ENCODE measurements at places on chromosomes 1 and 21.

GRCh38 chr1:9737057-9737456 lies 85.5 kb downstream of the PIK3CD start:
- DNase-seq, result no peak

- DNase-seq, result no peak
These were observed 71.4 kb downstream of the CC2D1B start for GRCh38 chr1:52294580-52294979.

GRCh38 chr1:43979528-43980254 lies 681 bp downstream of the B4GALT2 start:
- DNase-seq, result peak; percentile 26

DNA sequence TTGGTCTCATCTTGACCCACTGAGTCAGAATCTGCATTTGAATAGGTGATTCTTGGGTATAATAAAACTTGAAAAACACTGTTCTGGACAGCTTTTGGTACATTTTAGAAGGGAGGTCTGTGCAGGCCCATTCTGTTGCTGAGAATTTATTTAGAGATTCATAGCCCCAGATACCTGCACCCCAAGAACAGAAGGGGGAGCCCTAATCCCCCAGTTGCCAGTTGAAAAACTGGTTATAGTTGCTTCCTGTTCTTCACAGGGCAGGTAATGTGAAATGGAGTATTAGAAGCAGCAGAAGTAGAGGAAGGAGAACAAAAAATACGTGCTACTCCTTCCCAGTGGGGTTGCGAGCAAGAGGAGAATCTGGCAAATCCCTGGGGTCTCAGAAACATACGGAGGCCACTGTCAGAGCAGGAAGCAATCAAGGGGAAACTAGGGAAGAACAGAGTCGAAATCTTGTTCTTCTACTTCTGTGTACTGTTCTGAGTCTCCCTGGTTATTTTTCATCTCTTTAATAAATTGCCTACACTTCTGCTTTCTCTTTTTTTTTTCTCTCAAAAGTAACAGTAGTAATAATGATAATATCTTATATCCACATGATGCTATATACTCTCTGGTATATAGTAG lies 4.6 kb upstream of the CLCA2 start:
- peak; percentile 62 for DNase-seq

- no peak for DNase-seq
These were observed 34.7 kb downstream of the ZBTB17 start for GRCh38 chr1:15941044-15941840.

DNA sequence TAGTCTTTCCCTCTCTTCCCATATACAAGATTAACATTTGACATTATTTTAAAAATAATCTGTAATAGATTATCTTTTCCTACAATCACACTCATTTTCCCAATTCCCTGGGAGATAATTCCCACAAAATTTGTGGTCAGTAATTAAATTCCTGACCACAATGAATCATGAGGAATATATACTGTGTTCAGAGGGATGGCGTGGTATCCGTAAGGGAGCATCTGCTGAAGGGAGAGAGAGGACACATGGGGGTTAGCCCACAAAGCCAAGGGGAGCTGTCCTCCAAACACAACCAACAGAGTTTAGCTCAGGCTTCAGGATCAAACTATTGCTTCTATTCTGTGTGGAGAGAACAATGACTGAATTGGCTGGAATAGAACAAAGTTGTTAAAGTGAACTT lies 57.1 kb upstream of the PPP2R5A start:
- DNase-seq, result no peak

DNA sequence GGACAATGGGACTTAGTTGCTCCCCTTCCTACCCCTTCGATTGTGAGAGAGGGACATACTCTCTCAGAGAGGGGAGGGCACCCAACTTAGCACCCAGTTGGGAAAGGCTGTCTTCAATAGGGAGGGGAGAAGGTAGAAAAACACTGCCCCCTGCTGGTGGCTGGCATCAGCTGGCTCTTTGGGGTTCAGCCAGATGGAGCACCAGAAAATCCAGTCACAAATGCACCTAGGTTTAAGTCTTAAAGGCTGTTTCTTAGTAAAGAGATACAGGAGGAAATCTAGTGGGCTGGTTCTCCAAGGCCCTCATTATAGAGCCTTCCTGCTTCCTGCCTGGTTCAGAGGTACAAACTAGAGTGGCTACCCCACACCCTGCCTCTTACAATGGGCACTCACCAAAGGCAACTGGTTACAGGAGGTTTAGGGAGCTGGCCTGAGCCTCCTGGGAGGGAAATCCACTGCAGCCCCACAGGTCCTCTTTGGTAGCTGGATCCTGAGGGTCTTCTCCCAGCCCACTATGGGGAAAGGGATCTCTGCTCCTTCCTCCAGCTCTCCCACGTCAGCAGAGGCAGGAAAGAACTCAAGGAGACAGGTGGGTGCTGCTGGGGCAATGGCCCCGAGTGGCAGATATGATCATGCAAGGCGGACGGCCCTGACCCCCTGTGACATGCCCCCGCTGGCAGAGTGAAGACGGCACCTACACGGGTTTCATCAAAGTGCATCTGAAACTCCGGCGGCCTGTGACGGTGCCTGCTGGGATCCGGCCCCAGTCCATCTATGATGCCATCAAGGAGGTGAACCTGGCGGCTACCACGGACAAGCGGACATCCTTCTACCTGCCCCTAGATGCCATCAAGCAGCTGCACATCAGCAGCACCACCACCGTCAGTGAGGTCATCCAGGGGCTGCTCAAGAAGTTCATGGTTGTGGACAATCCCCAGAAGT lies 28.3 kb downstream of the EIF2D start:
- DNase-seq, result peak; percentile 88

DNA sequence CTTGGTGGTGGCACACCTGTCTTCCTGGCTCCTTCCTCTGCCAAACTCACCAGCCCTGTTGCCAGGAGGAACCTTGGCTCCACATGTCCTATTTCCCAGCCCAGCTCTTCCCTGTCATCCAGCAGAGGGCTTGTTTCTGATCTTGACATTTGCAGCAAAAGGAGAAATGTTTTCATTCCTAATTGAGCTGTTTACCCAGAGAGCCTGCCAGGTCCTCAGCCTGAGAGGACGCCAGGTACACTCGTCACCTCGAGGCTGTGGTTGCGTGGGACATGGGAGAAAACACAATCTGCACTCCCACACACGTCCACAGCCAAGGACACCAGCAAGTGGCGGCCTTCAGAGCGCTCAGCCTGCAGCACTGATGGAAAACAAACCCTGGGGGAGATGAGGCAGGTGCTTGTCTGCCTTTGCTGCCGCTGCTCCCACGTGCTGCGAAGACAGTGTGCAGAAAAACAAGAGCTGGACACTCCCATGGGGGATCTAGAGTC lies 132.8 kb upstream of the CD34 start:
- DNase-seq, result no peak

- no peak for DNase-seq
These were observed 1.2 kb upstream of the KRTAP23-1 start for GRCh38 chr21:30349572-30349971.

DNA sequence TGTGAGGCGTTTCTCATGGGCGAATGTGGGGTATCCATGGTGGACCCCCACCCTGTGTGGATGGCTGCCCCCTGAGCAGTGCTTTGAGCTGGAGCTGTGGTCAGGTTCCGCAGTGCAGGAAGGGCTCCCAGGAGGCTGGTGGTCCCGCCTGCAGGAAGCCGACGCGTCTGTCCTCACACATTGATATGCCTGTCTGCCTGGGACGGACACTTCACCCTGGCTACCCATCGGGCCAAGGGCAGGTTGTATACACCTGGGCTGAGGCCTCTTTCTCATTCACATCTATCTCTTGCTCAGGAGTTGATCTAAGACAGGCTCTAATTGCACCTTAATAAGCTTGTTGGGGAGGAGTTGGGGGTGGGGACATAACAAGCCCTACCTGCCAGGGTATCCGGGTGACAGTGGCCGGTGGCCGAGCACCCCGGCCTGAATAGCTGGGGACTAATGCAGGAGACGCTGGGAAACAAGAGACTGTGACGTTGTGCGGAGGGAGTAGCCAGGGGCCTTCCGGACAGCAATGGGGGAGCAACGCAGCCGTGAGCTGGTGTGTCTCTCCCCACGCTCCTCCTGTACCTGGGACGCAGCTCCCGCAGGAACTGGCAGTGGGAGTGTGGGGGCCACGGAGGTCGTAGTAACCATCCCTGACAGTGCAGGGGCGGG lies 21.7 kb downstream of the PDXK start:
- no peak for DNase-seq

DNA sequence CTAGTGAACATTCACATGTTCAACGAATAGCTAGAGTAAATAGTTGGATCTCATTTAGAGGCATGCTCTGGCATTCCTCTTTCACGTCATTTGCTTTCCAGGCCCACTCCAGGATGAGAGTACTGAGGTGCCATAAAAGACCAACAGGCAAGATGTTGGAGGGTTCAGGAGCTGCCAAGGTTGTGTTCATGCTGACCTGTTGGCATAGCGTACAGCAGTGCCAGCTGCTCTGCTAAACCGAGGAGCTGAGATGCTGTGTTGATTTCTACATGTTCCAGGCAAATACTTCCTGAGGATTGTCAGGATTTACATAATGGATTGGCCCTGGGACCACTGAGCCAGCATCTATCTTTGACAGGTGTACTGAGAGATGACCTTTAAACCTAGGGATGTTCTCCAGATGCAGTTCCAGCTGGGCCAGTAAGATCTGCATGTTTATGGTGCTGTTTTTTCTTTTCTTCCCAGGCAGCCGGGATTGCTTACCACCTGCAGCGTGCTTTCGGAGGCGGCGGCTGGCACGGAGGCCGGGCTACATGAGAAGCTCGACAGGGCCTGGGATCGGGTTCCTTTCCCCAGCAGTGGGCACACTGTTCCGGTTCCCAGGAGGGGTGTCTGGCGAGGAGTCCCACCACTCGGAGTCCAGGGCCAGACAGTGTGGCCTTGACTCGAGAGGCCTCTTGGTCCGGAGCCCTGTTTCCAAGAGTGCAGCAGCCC lies 66.9 kb downstream of the DISC1 start:
- DNase-seq, result no peak

- DNase-seq, result no peak
These were observed 924 bp upstream of the CAMSAP2 start for GRCh38 chr1:200737647-200738291.

GRCh38 chr1:245486775-245487470 lies 332.1 kb downstream of the KIF26B start:
- no peak for DNase-seq

DNA sequence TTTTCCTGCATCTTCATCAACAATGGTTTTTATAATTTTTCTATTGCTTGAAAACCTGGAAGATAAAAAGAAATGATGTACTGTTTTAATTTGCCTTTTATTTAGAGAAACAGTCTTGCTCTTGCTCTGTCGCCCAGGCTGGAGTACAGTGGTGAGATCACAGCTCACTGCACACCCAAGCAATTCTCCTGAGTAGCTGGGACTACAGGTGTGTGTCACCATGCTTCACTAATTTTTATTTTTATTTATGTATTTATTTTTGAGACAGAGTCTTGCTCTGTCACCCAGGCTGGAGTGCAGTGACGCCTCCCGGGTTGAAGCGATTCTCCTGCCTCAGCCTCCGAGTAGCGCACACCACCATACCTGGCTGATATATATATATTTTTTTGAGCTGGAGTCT lies 43.0 kb upstream of the RPL11 start:
- no peak for DNase-seq

DNA sequence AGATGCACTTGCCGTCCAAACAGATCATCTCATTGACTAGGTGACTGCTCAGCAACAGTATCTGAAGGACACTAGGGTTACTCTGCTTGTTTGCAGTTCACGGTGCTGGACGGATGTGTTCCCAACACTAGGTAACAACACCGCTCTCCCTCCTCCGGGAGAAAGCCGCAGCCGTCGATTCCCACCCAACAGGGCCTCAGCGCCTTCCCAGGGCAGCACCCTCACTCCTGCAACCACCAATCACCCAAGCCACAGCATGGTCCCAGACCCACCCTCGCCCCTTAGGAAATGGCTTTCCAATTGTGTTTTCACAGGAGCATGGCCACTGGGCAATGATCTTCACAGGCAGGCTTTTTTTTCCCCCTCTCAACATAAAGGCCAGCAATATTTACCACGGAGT lies 779 bp downstream of the TLR5 start:
- no peak for DNase-seq

DNA sequence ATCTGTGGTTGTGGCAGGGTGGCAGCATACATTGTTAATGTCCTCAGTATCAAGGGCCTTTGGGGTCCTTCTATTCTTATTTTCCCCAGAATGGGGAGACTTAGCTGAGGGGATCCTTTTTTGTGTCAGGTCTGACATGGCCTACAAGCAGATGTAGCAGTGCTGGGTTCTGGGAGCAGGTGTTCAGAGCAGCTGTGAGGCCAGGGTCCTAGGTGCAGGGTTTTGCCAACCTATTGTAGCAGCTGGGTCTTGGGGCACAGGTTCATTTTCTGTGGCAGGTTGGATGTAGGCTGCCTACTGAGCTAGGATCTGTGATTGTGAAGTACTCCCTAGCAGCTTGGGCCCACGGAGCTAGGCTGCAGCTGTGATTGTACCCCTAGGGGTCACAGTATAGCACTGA lies 60.1 kb downstream of the DIPK1A start:
- no peak for DNase-seq

DNA sequence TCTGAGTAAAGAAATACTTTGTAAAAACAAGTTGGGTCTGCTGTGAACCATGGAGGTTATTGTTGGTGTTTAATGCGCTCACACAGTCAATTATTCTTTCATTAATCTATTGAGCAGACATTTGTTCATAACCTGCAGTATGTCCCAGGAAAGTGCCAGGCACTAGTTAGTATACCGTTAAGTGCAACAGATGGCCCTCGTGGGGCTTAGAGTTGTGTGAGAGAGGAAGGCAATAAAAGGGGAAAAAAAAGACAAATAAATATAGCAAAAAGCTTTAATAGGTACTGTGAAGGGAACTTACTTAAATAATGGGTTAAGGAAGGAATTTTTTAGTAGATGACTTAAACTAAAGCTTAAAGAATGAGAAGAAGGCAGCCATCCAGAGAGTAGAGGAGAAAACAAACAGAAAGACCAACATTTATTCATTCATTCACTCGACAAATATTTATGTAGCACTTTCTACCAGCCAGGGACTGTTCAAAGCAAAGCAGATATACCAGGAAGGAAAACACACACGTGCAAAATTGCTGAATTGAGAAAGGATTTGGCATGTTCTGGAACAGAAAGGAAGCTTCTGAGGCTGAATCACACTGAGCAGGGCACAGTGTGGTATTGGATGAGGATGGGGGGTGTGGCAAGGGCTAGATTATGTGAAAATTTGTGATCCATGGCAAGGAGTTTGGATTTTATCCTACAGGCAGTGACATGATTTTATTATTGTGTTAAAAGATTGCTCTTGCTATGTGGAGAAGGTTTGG lies 296.1 kb upstream of the SGIP1 start:
- DNase-seq, result no peak

- peak; percentile 40 for DNase-seq
These were observed 882 bp downstream of the VPS13D start for GRCh38 chr1:12230549-12231275.

- no peak for DNase-seq
These were observed 290.9 kb downstream of the SIPA1L2 start for GRCh38 chr1:232339073-232339472.

All from CD4-positive, alpha-beta T cell treated with Interleukin-17A for 1 hour (primary cell).